ENCODE measurements at places on chromosomes 2 and 18.

DNA sequence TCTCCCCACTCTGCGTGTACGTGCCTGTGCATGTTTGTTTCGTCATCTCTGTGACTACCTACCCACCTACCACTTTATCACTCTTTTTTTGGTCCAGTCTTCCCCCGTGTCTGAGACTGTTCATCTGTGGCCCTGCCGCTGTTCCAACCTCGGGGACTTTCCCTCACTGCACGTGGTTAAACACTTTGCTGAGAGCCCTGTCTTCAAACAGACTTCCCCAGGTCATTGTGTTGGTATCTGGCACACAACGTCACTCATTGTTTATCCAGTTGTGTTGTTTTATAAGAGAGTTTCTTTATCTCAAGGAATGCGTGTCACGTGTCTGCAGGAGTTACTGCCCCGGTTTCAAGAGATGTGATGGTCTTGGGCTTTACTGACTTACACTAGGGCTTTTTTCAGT, 262.0 kb upstream of the RASGRP3 start:
- DNase-seq = no peak

DNA sequence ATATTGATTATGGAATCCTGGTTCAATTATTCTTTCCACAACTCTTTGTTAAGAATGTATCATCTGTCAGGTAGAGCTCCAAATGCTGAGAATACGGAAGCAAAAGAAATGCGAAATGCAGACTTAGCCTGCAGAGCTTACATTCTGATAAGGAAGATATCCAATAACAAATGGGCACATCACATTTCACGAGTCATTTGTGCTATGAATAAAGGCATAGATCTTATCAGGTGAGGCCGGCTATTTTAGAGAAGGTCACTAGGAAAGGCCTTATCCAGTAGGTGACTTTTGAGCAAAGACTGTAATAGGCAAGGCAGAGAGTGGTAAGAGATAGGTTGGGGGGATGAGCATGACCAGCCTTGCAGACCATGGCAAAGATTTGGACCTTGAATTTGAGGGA, 174.3 kb upstream of the SERPINE2 start:
- DNase-seq = no peak

- no peak for DNase-seq
These were observed 170.0 kb downstream of the AGAP1 start for GRCh38 chr2:235663875-235664274.

- DNase-seq = no peak
These were observed 67.4 kb upstream of the ZEB2 start for GRCh38 chr2:144587306-144587705.

- DNase-seq = no peak
These were observed 61.0 kb downstream of the AQP4 start for GRCh38 chr18:26804519-26804918.

- no peak for DNase-seq
These were observed 104.7 kb downstream of the LRATD1 start for GRCh38 chr2:14737201-14737600.

DNA sequence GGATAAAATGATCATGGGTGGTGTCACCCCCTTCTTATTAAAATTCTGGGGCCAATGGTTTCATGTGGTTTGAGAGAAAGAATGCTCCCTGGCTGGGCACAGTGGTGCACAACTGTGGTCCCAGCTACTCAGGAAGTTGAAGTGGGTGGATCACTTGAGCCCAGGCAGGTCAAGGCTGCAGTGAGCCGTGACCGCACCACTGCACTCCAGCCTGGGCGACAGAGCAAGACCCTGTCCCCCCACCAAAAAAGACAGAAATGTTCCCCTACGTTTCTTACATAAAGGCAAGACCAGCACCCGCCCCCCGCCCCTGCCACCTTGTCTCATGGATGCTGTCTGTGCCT, 53.0 kb upstream of the ID2 start:
- no peak for DNase-seq

GRCh38 chr18:42813570-42813969, 301.9 kb downstream of the RIT2 start:
- DNase-seq = no peak

GRCh38 chr2:201007584-201007998, 44.1 kb upstream of the ORC2 start:
- no peak for DNase-seq

DNA sequence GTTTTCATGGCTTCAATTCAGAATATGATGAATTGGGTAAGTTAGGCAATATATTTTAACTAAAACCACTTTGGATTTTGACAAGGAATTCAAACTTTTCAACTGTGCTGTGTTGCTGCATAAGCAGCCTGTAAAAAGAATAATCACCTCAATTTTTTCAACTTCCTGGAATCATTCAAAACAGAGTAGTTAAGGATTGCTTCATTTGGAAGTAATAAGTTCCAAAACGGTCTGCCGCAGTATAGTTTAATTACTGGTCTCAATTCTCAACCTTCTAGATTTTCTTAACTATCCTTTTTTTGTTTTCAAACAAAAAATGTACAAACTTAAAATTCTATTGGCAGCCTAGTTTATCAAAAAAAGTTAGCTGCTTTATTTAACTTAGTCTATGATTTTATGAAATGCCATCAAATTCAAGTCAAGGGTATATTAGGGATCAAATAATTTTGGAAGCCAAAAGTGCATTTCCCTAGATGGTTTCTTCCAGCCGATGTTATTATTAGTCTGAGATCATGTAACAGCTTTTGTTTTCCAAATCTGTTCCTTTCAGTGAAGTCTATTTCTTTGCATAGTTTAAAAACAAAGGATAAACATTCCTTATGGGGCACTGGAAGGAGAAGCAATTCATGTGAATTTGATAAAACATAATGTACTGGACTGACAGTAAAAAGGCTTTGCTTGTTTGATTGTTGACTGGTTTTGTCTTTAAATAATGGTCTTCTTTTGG, 76.1 kb upstream of the ETAA1 start:
- DNase-seq = no peak

DNA sequence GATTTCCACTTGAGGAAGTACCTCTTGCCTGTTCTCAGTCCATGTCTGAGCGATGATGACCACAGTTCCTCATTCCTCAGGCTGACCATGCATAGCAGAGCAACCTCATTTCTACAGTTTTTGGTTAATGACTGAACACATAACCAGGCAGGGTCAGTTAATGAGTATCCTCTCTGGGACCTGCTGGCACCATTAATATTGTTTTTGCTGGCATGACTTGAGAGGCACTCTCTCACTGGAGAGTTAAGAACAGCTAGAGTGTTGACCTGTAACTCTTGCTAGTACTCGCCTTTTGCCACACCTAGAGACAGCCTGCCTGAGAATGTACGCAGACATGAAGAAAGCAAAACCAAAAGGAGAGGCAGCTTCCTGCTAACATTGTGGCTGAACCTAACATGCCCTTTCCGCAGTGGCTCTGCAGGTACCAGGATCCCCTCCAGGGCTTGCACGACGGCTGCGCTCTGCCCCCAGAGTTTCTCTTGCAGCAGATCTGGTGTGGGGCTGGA, 23.9 kb downstream of the PECR start:
- no peak for DNase-seq

GRCh38 chr2:71944806-71945602, 202.7 kb downstream of the CYP26B1 start:
- no peak for DNase-seq

DNA sequence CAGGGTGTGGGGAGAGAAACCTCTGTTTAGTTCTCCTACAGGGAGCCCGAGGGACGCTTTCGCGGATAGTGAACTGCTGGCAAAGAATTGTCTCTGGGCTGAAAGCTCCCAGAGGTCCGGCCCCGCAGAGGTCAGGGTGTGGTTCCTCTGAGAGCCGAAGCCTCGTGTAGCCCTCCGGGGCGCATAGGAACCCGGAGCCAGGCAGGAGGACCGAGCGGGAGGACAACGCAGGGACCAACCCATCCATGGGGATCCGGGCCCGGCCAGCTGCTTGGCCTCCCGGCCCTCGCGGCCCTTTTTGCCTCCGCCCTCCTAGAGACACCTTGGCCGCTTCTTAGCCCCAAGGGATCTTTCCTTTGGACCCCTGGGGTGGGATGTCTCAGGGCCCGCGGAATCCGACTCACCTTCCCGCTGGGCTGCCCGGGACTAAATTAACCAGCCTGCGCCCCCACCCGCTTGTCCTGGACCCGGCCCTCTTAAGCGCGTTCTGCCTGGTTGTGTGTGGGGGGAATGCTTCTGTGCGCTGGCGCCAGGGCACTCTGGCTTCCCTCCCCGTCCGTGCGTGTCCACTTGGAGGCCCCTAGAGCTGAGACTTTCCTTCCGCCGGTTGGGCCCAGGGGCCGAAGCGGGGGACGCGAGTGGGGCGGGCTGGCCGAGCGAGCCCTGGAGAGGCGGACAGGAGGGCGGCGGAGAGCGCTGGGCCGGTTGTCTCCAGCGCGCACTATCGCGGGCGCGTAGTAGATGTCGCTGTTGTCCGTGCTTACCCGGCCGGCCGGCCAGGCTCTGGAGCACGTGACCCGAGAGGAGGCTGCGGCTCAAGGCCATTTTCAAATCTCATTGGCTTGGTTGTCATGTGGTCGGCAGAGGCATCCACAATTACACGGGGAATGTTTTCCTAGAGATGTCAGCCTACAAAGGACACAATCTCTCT, at the start of gene HOXD10:
TSS of gene HOXD10 (plus strand) at position 896 of the 931 bp plus-strand sequence. CDS start 56 bp downstream, outside the sequence.
- DNase-seq = peak; percentile 67

DNA sequence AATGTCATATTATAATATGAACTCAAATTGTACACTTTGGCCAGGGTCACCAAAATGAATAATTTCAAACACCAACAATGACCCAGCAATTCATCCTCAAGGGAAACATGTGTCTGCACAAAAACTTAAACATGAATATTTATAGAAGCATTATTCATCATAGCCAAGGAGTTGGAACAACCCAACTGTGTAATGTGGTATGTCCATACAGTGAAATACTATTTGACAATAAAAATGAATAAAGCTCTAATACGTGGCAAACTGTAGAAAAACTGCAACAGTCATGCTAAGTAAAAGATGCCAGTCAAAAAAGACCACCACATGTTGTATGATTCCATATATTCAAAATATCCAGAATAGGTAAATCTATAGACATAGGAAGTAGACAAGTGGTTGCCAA, 294.6 kb upstream of the CCDC68 start:
- no peak for DNase-seq

DNA sequence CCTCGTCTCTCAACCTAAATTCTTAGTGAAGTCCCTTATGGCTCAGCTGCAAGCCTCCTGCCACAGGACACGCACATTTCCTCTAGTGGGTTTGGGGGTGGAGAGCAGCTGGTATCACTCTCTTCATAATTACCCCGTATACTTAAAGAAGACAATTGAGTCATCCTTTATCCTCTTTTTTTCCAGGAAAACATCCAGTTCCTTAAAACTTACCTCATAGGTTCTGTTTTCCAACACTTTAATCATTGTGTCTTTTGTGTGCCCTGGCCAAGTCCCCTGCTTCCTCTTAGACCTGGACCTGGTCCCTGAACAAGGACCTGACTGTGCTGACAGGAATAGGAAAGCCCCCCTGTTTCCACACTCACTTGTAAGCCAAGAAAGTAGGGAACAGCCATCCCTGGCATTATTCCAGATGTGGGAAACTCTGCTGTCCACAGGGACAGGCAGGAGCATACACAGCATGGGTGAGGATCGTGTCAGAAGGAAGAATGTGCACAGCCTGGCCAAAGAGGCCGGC, 42.3 kb upstream of the MYO1B start:
- DNase-seq = peak; percentile 87

DNA sequence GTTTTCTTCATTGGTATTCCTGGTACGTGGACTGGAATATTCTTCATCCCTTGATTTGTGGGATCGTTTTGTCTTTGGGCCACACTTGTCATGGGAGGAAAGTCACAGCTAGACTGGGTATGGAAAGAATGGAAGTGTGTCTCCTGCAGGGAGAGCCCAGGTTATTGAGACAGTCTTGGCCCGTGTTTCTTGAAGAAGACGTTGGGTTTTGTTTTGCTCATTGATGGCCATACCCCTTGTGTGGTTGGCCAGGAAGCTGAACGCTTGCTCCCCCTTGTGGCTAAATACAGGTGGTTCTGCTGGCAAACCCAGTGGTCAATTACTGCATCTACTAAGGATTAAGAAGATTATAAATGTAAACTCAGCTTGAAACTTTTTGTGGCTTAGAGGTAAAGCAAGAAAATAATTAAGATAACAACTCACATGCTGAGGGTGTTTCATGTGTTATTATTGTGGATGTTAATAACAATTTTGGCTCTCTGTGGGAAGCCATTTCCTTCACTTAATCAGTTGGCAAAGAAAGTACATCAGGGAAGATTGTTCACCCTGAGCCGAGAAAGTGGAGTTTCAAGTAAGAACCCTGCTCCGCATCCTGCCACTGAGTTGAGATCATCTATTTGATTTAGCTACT, 91.8 kb downstream of the NEDD4L start:
- DNase-seq = peak; percentile 65

DNA sequence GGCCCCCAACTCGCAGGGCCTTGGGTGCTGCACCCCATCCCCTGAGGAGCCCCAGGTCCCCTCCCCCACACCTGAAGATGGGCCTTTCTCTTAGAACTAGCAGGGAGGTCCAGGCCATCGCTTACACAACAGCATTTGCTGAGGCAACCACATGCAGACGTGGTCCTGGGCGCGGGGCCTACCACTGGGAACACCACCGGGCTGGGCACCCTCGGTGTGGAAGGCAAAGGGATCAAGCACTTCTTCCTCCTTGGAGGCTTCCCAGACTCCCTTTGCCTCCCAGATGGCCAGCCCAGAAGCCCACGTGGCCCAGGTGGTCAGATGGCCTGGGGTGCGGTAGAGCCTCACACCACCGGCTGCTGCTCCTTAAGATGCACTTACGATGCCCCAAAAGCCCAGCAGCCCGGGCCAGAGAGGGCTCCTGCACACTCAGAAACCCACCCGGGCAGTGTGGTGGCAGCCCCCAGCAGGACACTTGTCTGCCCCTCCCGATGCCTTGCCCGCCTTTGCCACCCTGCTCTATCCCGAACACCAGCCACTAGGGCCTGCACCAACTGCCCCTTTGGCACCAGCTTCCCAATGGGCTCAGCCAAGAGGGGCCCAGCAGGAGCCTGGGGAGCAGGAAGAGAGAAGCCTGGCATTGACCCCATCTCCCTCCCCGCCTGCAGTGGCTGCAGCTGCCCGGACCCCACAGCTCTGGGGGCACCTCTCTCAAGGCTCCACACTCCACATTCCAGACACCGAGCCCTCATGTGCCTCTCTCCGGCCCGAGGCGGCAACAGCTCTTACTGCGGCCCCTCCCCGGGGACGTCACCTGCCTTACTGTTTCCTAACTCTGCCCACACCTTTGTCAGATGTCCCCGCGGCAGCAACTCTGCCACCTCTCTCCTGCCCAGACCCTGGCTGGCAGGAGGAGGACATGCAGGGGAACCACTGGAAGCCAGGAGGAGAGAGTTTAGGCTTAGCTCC, 13.9 kb upstream of the MLPH start:
- DNase-seq = no peak

- DNase-seq = no peak
These were observed 75.1 kb downstream of the RFTN2 start for GRCh38 chr2:197600306-197600705.

GRCh38 chr18:12838178-12838634, 45.8 kb downstream of the PTPN2 start:
- peak; percentile 76 for DNase-seq

DNA sequence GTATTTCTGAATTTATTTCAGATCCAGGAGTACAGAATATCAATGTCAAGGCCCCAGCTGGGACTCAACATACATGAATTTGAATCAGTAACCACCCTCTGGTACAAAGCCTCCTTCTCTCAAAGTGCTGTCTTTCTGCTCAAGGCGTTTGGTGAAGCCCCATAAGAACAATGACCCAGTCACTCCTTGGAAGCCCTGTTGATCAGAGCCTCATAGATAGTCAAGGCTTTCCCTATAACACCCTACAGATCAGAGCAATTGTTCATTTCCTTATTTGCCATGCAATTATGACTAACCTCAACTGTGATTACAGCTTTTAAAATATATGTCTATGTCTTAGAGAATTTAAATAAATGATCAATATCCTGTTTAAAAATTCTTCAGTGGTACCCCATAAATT, 159.1 kb upstream of the CREB1 start:
- DNase-seq = no peak

Measured in RPMI7951 (cell line).